ENCODE measurements at places on chromosomes 4 and X. TPM values are rescaled to one million over a fixed set of nuclear protein-coding genes. Genes with fewer than 3 reads are reported as not detected.

PASD1 gene
- total RNA-seq = not detected

GRCh38 chrX:41164449-41164848 is 79.2 kb downstream of the USP9X start:
- no peaks in the 10 kb centered on the region for H3K27me3 ChIP-seq
- H3K4me1 ChIP-seq = no peaks in the 10 kb centered on the region
- H3K4me3 ChIP-seq = no peak overlapping the region
- H3K27ac ChIP-seq = no peak overlapping the region

GSPT2 gene
- 9.6 TPM for total RNA-seq

- H3K27me3 ChIP-seq = no peaks in the 10 kb centered on the region
- peaks cover 11% of the 10 kb centered on the region for H3K4me1 ChIP-seq
- no peak overlapping the region for H3K4me3 ChIP-seq
- H3K36me3 ChIP-seq = no peaks in the 10 kb centered on the region
- H3K27ac ChIP-seq = no peak overlapping the region
Observed at GRCh38 chrX:10600479-10600878, 19.9 kb downstream of the MID1 start.

GRCh38 chrX:97322401-97322800 is 438.7 kb downstream of the RPA4 start:
- peaks cover 11% of the 10 kb centered on the region for H3K4me1 ChIP-seq
- DNase-seq = no peak
- H3K27ac ChIP-seq = no peak overlapping the region
- peaks cover 1% of the 10 kb centered on the region for H3K36me3 ChIP-seq
- H3K4me3 ChIP-seq = no peak overlapping the region

- no peak for DNase-seq
- peak overlapping the region; percentile 86 for H3K27ac ChIP-seq
- H3K4me3 ChIP-seq = no peak overlapping the region
Observed at GRCh38 chr4:107665001-107665400, 55.0 kb downstream of the PAPSS1 start.

CSAG3 gene
- total RNA-seq = not detected
